ENCODE measurements at places on chromosomes 4 and X. TPM values are rescaled to one million over a fixed set of nuclear protein-coding genes. Genes with fewer than 3 reads are reported as not detected.

Gene COL4A6
- 2.3 TPM for total RNA-seq

DNA sequence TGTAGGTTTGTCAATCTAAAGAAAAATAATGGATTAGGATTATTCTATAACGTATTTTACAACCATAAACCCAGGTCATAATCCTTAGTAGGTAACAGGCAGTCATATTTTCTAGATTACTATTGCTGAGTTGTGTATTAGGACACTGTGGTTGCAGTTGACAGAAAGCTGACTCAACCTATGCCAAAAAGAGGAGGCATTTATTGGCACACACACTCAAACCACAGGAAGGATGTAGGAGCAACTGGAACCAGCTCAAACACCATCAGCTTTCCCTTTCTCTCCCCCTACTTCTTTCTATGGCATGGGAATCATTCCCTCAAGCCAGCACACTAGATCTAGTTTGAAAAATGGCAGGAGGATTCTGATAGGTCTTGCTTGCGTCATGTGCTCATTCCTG, 136.4 kb upstream of the FAM9C start:
- no peaks in the 10 kb centered on the region for H3K27me3 ChIP-seq
- no peak overlapping the region for H3K4me3 ChIP-seq
- no peaks in the 10 kb centered on the region for H3K36me3 ChIP-seq
- DNase-seq = no peak

DNA sequence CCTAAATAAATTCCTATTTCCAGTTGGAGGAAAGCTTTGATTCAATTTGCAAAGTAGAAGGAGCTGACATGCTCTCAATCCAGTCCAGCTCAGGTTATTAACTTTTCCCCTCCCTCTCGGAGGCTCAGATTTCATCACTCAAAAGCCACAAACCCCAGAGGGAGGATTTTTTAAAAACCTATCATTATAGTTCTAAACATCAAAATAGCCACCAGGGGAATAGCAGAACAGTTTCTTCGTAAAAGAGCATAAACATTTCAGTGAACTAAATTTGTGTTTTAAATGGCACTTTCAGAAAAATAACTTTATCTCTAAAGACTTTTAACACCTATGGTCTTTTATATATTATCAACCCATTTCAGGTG, 8.8 kb downstream of the GPRIN3 start:
- no peak for DNase-seq
- H3K36me3 ChIP-seq = no peaks in the 10 kb centered on the region
- no peaks in the 10 kb centered on the region for H3K27me3 ChIP-seq
- H3K4me1 ChIP-seq = peaks cover 11% of the 10 kb centered on the region
- H3K4me3 ChIP-seq = peak overlapping the region; percentile 9

DNA sequence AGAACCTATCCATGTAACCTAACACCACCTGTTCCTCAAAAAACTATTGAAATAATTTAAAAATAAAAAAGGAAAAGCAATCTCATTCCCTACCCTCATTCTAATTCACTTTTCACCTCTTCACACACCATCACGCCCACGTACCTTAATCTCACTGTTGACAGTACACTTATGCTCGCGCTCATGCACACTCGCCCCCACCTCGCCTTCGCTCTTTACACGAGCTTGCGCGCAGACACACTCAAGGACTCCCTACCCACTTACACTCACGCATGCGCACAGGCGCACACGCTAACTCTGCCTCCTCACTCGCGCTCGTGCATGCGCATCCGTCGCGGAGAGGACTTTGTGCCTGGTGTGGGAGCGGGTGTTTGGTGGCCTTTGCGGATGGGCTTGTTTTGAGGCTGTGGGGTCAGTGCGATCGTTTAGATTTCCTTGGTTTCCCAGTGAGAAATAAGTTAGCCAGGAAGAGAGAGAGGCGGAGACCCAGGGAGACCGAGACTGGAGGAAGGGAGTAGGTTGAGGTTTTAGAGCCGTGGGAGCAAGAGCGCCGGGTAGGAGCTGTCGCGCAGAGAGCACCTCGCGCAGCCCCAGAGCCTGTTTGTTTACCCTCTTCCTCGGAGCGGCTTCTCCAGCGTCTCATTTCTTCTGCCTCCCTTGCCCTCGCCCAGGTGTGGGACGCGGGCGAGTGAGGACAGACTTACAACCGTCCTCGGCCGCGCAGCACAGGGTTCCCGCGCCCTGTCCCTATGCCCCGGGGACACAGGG, 8.1 kb upstream of the GSX2 start:
- peaks cover 38% of the 10 kb centered on the region for H3K27me3 ChIP-seq
- H3K4me1 ChIP-seq = peaks cover 33% of the 10 kb centered on the region
- no peak overlapping the region for H3K4me3 ChIP-seq
- peak; percentile 69 for DNase-seq

Gene ASMT
- not detected for total RNA-seq

Gene RTL5
- 5.1 TPM for total RNA-seq

Gene MSL3
- total RNA-seq = 32.2 TPM

Gene SLC25A43
- total RNA-seq = 23.0 TPM

DNA sequence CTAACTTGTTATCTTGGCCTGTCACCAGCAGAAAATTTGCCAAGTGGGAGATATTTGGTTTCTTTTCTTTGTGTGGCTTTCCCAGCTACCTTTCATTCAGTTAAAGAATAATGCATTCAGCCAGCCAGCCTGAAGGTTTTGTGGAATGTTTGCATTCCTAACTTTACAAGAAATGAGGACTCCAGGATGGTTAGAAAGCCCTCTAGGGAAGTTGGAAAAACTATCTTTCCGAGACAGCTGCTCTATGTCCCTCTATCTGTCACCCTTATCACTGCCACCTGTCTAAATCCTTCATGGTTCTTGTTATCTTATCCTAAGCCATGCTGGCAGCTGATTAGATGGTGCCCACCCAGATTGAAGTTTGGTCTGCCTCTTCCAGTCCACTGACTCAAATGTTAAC, 384.2 kb downstream of the SH3BGRL start:
- no peaks in the 10 kb centered on the region for H3K27me3 ChIP-seq
- no peak overlapping the region for H3K27ac ChIP-seq
- H3K36me3 ChIP-seq = no peaks in the 10 kb centered on the region
- H3K4me3 ChIP-seq = no peak overlapping the region
- no peak for DNase-seq
- H3K4me1 ChIP-seq = no peaks in the 10 kb centered on the region

DNA sequence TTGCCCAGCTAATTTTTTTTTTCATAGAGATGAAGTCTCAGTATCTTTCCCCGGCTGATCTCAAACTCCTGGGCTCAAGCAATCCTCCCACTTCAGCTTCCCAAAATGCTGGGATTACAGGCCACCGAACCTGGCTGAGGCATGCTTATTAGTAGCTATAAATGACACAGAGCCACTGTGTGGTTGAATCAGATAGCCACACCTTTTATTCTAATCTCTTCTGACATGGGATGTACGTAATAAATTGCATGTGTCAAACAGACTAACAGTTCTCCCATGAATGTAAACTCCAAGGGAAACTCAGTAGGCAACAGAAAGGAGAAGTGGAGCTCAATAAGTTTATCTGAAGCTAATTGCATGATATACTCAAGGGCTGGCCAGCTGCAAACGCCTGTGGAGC, 139.8 kb upstream of the VCX3A start:
- no peak overlapping the region for H3K4me3 ChIP-seq
- no peak overlapping the region for H3K27ac ChIP-seq
- no peaks in the 10 kb centered on the region for H3K4me1 ChIP-seq
- H3K36me3 ChIP-seq = no peaks in the 10 kb centered on the region
- no peak for DNase-seq
- no peaks in the 10 kb centered on the region for H3K27me3 ChIP-seq

Gene LDB2
- total RNA-seq = 50.7 TPM

DNA sequence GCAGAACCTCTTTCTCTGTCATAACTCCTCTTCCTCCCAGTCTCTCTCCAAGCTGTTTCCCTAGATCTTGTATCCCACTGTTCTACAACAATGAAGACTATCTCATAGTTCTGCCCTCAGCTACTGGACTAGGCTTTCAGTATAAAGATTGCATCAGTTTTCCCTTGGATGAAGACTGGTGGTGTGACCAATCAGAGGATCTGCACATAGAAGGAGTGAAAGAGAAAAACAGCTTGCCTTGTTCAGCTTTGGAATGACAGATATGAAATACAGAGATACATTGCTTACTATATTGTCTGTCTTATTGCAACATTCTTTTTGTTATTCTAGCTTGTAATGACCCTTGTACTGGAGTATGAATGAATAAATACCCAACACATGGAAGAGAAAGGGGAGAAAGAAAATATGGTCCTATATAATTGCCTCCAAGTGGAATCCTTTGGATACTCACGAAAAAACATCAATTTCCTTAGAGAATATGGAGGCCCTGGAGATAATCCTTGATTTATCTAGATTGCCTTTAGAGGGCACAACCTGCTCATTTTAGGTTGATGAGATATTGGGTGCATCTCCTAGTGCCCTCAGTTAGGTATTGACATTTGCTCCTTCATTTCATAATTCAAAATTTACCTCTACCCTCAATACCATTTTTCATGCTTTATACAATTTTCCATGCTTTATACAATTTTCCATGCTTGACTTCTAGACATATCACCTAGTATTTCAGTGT, 395.8 kb downstream of the NAF1 start:
- no peaks in the 10 kb centered on the region for H3K27me3 ChIP-seq
- no peak for DNase-seq
- no peak overlapping the region for H3K27ac ChIP-seq

GRCh38 chr4:81634165-81634564, 162.5 kb upstream of the RASGEF1B start:
- H3K4me1 ChIP-seq = no peaks in the 10 kb centered on the region
- no peak overlapping the region for H3K27ac ChIP-seq
- no peak overlapping the region for H3K4me3 ChIP-seq
- H3K27me3 ChIP-seq = no peaks in the 10 kb centered on the region

DNA sequence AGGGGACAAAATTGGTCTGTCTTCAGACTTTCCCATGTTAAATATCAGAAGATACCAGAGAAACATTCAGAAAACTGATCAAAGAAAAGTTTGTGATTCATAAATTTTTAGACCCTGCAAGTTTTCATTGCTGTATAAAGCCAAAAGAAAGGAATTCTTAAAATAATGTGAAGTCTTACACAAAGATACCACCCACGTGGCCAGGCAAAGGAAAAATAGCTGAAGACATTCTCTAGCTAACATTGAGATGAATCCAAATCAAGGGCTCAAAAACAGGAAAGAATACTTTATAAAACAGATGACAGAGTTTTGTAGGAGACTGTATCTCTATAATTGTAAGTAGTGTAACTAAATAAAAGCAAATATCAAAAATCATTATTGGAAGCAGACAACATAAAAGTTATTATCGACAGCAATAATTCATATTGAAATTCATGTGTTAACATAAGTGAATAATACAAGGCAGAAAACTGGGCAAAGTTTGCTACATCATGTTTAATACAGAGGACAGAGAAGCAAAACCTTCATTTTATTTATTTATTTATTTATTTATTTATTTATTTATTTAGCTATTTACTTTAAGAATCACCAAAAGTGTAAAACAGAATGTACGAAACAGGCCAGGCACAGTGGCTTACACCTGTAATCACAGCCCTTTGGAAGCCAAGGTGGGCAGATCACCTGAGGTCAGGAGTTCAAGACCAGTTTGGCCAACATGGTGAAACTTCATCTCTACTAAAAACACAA, 204.6 kb upstream of the SLIT2 start:
- no peaks in the 10 kb centered on the region for H3K27me3 ChIP-seq
- no peaks in the 10 kb centered on the region for H3K4me1 ChIP-seq
- H3K27ac ChIP-seq = no peak overlapping the region
- no peak overlapping the region for H3K4me3 ChIP-seq
- H3K36me3 ChIP-seq = no peaks in the 10 kb centered on the region
- DNase-seq = no peak

Gene PLAC1
- total RNA-seq = not detected

Gene ARHGEF6
- total RNA-seq = 29.3 TPM

DNA sequence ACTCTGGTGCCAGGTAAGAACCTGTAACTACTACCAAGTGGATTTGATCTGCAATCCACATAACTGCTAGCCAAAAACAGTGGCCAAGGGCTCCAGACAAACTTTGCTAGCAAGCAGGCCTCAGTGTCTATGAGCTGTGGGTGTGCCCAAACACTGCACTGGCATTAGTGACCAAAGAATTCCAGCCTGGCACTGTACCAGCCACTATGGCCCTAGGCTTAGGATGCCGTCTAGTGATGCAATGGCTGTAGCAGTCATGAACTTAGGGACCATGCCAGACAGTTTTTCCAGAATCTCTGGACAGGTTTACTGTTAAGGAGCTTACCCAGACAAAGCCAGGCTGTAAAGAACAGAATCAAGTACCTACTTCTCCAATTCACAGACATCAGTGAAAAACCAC, 33.7 kb upstream of the PRR27 start:
- no peaks in the 10 kb centered on the region for H3K4me1 ChIP-seq
- H3K27me3 ChIP-seq = no peaks in the 10 kb centered on the region
- H3K36me3 ChIP-seq = no peaks in the 10 kb centered on the region
- no peak overlapping the region for H3K27ac ChIP-seq

Gene RAB33A
- 0.59 TPM for total RNA-seq

GRCh38 chr4:118307643-118308042, 45.2 kb downstream of the PRSS12 start:
- H3K36me3 ChIP-seq = no peaks in the 10 kb centered on the region
- DNase-seq = no peak
- no peaks in the 10 kb centered on the region for H3K4me1 ChIP-seq
- H3K4me3 ChIP-seq = no peak overlapping the region
- H3K27ac ChIP-seq = no peak overlapping the region

DNA sequence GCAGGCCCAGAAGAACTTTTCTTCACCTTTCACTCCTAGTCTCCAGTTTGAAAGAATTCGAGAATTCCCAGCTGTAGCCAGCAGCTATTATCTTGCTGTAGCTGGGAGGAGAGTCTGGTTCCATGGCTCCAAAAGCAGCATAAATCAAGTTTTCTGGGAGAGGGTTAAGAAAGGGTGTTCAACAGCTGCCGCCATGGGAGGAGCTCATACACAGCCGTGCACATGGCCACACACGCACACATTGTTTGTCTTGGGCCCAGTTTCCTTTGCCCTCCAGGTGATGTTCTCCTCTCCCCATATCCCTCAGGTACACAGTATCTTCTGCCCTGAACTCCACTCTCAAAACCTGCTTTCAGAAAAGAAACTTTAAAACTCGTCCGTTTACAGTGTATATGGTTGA, 4.1 kb upstream of the GPC3 start:
- H3K27ac ChIP-seq = no peak overlapping the region
- peaks cover 3% of the 10 kb centered on the region for H3K4me1 ChIP-seq
- no peaks in the 10 kb centered on the region for H3K27me3 ChIP-seq
- DNase-seq = no peak
- H3K36me3 ChIP-seq = no peaks in the 10 kb centered on the region

- no peak overlapping the region for H3K4me3 ChIP-seq
- no peak overlapping the region for H3K27ac ChIP-seq
- H3K27me3 ChIP-seq = no peaks in the 10 kb centered on the region
- no peaks in the 10 kb centered on the region for H3K4me1 ChIP-seq
- DNase-seq = no peak
Measured at GRCh38 chr4:78423790-78424189, 127.8 kb upstream of the ANXA3 start.

DNA sequence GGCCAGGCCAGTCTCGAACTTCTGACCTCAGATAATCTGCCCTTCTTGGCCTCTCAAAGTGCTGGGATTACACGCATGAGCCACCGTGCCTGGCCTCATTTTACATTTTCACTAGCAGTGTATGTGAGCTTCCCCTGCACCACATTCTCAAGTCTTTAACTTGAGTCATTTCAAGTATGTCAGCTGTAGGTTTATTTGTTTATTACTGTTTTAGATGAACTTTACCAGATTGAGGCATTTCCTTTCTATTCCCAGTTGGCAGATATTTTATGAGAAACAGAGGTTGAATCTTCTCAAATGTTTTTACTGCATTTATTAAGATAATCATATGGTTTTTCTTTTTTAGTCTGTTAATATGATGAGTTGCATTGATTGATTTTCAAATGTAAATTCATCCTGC, 114.6 kb upstream of the SH3RF1 start:
- no peaks in the 10 kb centered on the region for H3K27me3 ChIP-seq
- H3K4me3 ChIP-seq = no peak overlapping the region
- no peak overlapping the region for H3K27ac ChIP-seq
- DNase-seq = no peak
- H3K36me3 ChIP-seq = no peaks in the 10 kb centered on the region

Measured in upper lobe of left lung (tissue), 6 donors.